CD4-positive, alpha-beta T cell treated with Interleukin-6 for 4 hours (primary cell): ENCODE measurements at places on chromosomes 3 and 15.
A peak's percentile ranks its signal among the peaks of the same experiment; 100 is the strongest.

GRCh38 chr15:40787991-40788390 is 18.2 kb downstream of the C15orf62 start:
- no peak for DNase-seq

DNA sequence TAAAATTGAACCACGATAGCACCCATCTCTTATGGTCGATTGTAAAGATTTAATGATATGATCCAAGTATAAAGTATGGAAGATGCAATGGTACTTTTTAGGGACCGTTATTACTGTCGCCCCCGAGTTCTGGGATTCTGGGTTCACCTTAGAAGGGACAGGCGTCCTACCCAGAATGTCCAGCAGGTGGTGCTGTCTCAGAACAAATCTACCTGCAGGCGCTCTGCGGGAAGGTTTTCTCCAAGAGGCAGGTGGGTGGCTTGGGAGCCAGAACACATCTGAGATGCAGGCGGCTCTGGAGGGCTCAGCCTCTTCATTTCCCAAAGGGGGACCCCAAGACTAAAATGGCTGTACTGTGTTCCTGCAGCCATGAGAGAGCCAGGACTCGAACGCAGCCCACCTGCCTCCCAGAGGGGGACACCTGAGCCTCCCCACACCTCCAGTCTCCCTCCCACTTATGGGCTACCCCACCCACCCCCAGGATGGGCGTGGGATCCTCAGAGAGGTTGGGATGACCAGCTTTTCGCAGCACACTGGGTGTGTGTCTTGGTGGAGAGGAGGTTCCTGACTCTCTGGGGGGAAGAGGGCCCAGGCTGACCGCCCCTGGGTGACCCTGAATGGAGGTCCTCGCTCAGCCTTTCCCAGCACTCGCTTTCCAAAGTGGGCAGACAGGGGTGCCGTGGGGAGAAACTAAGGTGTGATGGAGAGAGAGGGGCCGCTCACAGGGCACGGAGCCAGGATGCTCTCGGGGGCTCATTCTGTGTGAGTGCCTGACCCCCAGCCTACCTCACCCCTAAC is 28.1 kb upstream of the CORO2B start:
- DNase-seq: peak; percentile 76

- no peak for DNase-seq
Observed at GRCh38 chr3:170054204-170054603, 16.4 kb downstream of the GPR160 start.

DNA sequence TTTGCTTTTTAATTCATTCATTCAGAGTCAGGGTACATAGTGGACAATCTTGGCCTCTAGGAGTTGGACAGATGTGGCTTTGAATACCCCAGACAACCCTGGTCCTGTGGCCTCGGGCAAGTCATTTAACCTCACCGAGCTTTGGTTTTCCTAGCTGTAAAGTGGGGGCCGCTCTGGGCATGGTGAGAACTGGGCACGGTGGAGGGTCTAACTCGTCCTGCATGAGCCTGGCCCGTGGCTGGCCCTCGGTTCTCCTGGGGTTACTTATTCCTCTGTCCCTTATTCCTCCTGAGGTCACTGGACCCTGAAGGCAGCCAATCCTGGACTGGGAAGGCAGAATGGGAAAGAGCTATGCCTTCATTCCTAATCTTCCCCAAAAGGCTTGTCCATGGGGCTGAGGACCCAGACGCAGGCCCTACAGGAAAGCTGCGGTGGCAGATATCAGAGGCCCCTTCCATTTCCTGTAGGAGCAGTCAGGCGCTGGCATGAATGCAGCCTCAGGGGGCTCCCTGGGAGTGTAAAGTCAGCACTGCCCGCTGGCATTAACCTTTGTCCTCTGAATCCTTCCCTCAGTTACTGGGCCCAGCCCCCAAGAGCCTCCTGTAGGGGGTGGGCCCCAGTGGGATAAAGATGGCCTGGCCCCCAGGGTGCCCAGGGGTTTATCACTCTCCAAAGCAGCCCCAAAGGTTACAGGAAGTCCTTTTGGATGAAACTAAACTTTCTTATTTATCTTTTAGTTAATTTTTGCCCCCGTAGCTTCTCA is 17.9 kb upstream of the SEC13 start:
- no peak for DNase-seq

DNA sequence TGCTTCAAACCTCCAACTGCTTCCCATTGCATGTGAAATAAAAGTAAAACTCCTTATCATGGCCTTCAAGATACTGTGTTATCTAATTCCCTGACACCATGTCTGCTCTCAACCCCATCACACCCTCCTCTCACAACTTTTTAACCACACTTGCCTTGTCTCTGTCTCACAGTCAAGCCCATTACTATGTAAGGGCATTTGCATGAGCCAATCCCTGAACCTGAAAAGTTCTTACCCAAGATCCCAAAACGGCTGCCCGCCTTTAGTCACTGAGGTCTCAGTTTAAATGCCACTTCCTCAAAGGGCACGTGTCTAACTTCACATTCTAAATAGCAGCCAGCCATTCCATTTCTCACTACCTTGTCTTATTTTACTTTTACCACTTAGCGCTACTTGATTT is 83.1 kb downstream of the SST start:
- DNase-seq: no peak

- no peak for DNase-seq
Observed at GRCh38 chr15:59892985-59893384, 111.1 kb upstream of the FOXB1 start.

GRCh38 chr3:133863911-133864310 is 31.8 kb downstream of the RAB6B start:
- no peak for DNase-seq

DNA sequence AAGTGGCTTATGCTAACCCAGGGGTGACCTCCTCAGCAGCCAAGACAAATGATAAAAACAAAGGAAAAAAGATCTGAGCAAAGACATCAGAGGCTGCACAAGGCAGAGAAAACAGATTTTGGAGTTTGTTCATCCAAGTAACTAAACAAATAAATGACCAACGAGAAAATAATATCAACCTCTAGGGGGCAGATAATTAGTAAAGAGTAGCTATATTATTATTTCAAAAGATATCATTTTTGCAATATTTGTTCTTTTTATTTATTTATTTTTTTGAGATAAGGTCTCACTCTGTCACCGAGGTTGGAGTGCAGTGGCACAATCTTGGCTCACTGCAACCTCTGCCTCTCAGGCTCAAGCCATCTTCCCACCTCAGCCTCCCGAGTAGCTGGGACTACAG is 101.8 kb downstream of the PCCB start:
- DNase-seq: no peak

- no peak for DNase-seq
Observed at GRCh38 chr15:72604794-72605193, 49.7 kb upstream of the GOLGA6B start.

GRCh38 chr3:133812872-133813271 is 7.3 kb downstream of the SRPRB start:
- no peak for DNase-seq

GRCh38 chr3:22729981-22730380 is 473.1 kb upstream of the UBE2E2 start:
- no peak for DNase-seq

GRCh38 chr3:102142379-102143060 is 292.3 kb upstream of the ZPLD1 start:
- no peak for DNase-seq

GRCh38 chr3:174126990-174127758 is 729.6 kb downstream of the NLGN1 start:
- no peak for DNase-seq

DNA sequence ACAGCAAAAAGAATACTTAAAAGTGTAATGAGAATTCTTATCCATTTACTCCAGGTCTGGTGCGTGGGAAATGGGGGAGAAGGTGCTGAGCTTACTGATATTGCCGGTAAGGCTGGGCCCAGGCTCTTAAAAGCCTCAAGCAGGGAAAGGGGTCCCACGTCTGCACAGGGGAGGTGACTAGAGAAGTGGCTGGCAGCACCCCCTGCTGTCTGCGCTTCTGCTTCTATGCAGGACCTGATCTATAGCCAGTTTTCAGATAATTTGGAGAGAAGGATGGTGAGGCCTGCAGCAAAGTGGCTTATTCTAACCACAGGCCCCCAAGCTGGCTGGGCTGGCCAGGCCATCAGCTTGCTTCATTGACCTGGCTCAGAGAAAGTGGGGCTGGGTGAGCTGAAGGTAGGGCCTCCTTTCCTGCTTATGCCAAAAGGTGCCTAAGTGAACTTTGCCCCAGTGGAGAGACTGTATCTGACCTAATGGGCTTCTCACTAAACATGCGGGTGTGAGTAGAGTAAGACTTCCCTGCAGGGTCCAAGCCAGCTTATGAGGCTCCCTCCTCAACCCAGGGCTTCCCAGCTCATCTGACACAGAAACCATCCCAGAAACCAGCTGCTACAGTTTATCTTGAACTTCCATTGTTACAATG is 30.9 kb upstream of the ATP1B3 start:
- DNase-seq: peak; percentile 52

- DNase-seq: peak; percentile 61
Observed at GRCh38 chr15:82647835-82648256, 683 bp upstream of the CPEB1 start.

DNA sequence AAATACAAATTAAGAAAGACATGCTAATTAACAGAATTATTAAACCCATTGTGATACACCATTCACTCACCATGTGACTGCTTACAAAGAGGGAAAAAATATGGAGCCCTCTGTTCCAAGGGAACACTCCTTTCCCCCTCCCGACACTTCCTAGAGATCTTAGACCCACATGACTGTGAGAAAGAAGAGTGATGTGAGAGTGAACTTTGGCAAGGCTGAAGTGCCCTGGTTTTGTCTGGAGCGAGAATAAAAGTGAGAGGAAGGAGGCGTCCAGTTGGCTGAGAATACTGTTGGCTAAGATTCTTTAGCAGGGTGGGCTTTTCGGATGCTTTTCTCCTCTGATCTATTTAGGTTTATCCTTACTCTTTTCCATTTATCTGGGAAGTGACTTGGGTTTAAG is 14.1 kb downstream of the CHL1 start:
- DNase-seq: no peak

- DNase-seq: no peak
Observed at GRCh38 chr3:31224936-31225335, 307.8 kb upstream of the STT3B start.

DNA sequence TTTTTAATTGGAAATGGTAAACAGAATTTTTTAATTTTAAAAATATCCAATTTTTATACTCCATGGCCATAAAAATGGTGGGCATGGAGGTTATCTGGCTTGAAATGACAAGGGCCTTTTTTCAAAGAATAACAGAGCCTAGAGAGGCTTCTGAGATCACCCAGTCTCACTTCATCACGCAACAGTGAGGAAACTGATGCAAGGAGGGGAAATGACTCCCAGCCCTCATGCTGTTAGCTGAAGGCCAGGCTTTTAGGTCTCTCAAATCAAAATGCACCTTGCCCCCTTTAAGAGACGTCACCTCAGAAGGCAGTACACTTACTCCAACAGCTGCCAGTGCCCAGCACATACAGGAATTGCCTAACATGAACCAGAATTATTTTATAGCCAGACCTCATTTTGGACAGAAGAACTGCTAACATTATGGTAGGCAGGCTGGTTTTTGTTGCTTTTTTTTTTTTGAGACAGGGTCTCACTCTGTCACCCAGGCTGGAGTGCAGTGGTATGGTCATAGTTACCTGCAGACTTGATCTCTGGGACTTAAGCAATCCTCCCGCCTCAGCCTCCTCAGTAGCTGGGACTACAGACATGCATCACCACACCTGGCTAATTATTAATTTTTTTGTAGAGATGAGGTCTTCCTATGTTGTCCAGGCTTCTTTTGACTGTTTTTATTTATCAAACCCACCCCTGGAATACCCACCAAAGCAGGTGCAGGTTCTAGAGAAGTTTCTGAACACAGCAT is 9.1 kb downstream of the RAB43 start:
- DNase-seq: peak; percentile 43

- DNase-seq: no peak
Observed at GRCh38 chr3:102124704-102125103, 275.4 kb downstream of the NFKBIZ start.

GRCh38 chr3:64163019-64163754 is 62.1 kb downstream of the PRICKLE2 start:
- DNase-seq: no peak

DNA sequence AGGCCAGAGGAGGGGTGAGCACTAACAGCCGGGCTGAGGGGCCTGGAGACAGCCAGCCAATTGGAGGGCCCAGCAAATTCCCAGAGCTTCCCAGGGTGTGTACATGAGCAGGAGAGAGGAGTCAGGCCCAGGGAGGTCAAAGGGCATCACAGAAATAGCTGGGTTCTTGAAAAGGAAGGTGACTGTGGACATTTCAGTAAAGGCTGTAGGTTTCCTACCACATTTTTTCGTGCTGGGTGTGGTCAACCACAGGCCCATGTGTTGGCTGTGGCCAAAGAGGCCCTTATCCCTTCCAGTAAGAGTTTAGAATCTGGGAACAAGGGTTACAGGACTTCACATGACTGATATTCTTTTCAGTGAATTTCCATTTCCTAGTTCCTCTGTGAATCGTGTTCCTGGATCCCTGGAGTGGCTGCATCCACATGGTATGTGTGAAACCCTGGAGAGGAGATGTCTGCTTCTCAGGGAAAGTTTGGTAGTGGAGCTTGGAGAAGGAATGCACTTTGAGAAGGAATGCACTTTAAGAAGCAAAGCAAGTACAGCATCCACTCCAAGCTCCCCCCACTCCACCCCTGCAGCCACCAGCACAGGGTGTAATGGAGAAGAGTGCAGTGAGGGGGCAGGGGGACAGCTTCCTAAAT is 73.2 kb upstream of the HEG1 start:
- no peak for DNase-seq

DNA sequence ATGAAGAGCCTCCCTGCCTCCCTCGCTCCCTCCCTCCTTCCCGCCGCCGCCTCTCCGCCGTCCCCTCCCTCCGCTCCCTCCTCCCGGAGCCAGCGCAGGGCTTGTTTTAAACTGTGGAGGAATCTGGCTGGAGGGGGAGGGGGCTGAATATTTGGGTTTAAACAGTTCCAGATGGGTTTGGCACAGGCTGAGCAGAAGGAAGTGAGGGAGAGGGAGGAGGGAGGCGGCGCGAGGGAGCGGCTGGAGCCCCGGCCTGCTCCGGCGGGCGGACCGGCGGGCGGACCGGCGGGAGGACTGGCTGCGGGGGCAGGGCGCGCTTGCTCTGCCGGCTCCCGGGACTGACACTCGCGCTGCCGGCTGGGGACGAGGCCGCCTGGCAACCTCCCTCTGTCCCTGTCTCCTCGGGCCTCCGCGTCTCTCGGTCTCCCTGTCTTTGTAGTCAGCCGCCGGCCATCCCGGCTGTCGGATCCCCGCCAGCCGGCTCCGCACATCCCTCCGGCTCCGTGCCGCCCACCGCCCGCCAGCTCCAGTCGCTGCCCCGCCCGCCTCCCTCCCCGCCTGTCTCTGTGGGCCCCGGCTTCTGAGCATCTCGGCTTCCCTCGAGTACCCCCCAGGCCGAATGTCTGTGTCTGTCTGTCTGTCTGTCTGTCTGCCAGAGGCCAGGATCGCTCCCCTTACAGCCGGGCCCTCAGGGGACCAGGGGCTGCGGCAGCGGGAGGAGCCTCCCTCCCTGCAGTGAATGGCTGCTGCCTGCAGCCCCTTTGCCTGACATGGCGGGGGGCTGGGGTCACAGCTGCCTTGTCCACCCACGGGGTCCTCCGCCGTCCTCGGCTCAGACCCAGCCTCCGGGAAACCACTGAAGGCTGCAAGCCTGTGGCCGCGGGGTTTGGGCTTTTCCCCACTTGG is 7.6 kb downstream of the EPHB3 start:
- DNase-seq: peak; percentile 34

- DNase-seq: no peak
Observed at GRCh38 chr3:108486338-108486737, 24.1 kb downstream of the MYH15 start.
